RWPE2 (cell line): ENCODE measurements at places on chromosomes 7 and 10.

- no peak for DNase-seq
- H3K27ac ChIP-seq: no peak overlapping the region
- no peaks in the 10 kb centered on the region for H3K27me3 ChIP-seq
- no peaks in the 10 kb centered on the region for H3K36me3 ChIP-seq
Observed at GRCh38 chr10:75096749-75097148, 14.7 kb upstream of the SAMD8 start.

- H3K36me3 ChIP-seq: no peaks in the 10 kb centered on the region
- no peak for DNase-seq
- H3K4me1 ChIP-seq: no peaks in the 10 kb centered on the region
- no peak overlapping the region for H3K4me3 ChIP-seq
- H3K27me3 ChIP-seq: no peaks in the 10 kb centered on the region
Observed at GRCh38 chr7:132276234-132276630, 300.0 kb downstream of the PLXNA4 start.

DNA sequence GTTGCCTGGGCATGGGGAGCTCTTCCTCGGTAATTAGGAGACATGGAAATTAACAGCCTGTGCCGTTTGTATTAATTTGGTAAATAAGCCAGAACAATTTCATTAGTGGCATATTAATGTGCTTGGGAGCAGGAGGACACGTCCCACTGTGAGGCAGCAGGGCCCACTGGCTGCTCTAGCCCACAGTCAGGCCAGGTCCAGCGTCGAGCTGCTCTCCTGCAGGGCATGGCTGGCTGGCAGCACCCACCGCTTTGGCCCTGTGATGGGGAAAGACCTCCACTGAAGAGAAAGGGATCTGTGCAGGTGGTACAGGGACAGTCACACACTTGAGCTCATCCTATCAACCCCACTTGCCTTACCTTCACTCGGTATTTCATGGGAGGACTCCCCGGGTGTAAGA, 37.5 kb upstream of the LRRC4 start:
- H3K4me1 ChIP-seq: no peaks in the 10 kb centered on the region
- no peak overlapping the region for H3K27ac ChIP-seq
- DNase-seq: no peak
- H3K4me3 ChIP-seq: no peak overlapping the region

- DNase-seq: no peak
- no peaks in the 10 kb centered on the region for H3K27me3 ChIP-seq
- peaks cover 18% of the 10 kb centered on the region for H3K36me3 ChIP-seq
- no peak overlapping the region for H3K27ac ChIP-seq
- H3K4me1 ChIP-seq: no peaks in the 10 kb centered on the region
- H3K4me3 ChIP-seq: no peak overlapping the region
Observed at GRCh38 chr10:74417397-74417796, 266.4 kb downstream of the ADK start.

GRCh38 chr7:57772126-57772924, 322.3 kb downstream of the ZNF716 start:
- H3K27ac ChIP-seq: no peak overlapping the region
- H3K4me1 ChIP-seq: no peaks in the 10 kb centered on the region

DNA sequence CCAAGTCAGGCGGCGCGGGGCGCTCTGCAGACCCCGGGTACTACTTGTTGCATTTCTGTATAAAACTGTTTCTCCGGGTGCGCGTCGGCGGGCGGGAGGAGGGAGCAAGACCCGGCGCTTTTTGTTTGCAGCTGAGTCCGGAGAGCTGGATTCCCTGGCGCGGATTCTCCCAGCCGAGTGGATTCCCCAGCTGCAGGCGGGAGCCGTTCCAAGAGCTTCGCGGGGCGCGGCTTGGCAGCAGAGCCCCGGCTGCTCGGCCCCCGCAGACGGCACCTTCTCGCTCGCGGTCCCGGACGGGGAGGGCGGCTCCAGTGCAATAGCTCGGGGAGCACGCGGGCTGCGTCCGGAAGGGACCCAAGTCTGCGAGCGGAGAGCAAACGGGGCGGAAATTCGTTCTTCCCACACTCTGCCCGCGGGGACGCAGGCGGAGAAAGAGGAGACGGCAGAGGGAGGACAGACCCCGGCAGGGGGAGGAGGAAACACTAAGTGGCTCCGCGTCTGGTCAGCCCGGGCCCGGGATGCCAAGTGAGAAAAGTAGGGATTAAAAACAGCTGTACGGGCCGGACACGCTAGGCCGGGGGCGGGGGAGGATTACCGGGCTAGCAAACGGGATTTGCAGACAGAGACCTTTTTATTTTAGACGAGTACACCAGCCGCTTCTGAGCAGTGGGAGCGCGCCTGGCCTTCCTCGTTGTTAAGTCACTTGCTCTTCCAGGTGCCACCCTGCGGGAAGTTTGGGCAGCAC, at the start of gene TRIL:
Gene TRIL (minus strand): TSS at position 96 of the 745 bp plus-strand sequence. CDS start 284 bp downstream, outside the sequence.
- no peaks in the 10 kb centered on the region for H3K4me1 ChIP-seq
- peak within 1 kb of the TSS; percentile 13 for H3K4me3 ChIP-seq
- no peaks in the 10 kb centered on the region for H3K36me3 ChIP-seq
- no peak for DNase-seq
- H3K27ac ChIP-seq: no peak within 1 kb of the TSS

- H3K36me3 ChIP-seq: no peaks in the 10 kb centered on the region
- no peak overlapping the region for H3K27ac ChIP-seq
- H3K27me3 ChIP-seq: no peaks in the 10 kb centered on the region
- H3K4me3 ChIP-seq: no peak overlapping the region
- no peak for DNase-seq
Observed at GRCh38 chr10:107814865-107815487, 650.5 kb upstream of the SORCS1 start.

GRCh38 chr10:44473146-44473545, 88.2 kb upstream of the CXCL12 start:
- DNase-seq: no peak
- H3K27me3 ChIP-seq: no peaks in the 10 kb centered on the region
- H3K4me1 ChIP-seq: no peaks in the 10 kb centered on the region
- no peak overlapping the region for H3K27ac ChIP-seq
- no peak overlapping the region for H3K4me3 ChIP-seq

GRCh38 chr7:85237721-85238120, 50.9 kb upstream of the SEMA3D start:
- no peak overlapping the region for H3K27ac ChIP-seq
- peaks cover 10% of the 10 kb centered on the region for H3K27me3 ChIP-seq
- no peaks in the 10 kb centered on the region for H3K4me1 ChIP-seq
- no peaks in the 10 kb centered on the region for H3K36me3 ChIP-seq
- DNase-seq: no peak

DNA sequence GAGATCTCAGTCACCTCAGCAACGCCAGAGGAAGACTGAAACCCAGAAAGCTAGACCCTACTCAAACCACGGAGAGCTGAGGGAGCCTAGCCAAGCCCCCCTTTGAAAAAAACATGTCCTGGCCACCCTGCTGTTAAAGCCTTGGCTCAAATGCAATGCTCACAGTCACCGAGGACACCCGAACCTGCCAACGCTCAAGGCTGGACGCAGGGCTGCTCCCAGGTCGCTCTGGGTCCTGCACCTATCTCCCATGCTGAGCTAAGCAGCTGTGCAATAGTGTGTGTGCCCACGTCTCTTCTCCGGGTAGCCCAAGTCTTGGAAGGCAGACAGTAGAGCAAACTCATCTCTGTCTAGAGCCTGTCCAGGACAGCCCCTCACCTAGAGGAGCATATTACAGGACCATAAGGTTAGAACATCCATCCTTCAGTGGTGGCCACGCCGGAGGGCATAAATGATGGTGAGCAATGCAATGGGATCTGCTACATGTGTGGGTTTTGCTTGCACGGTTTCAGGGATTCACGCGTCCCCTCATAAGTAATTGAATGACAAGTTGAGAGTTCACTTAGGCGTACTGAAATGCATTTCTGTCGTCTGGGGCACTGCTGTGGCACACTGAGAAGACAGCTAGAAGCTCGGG, 94.2 kb upstream of the DDC start:
- H3K27ac ChIP-seq: no peak overlapping the region
- H3K4me3 ChIP-seq: no peak overlapping the region
- no peaks in the 10 kb centered on the region for H3K27me3 ChIP-seq
- DNase-seq: no peak
- H3K36me3 ChIP-seq: no peaks in the 10 kb centered on the region

DNA sequence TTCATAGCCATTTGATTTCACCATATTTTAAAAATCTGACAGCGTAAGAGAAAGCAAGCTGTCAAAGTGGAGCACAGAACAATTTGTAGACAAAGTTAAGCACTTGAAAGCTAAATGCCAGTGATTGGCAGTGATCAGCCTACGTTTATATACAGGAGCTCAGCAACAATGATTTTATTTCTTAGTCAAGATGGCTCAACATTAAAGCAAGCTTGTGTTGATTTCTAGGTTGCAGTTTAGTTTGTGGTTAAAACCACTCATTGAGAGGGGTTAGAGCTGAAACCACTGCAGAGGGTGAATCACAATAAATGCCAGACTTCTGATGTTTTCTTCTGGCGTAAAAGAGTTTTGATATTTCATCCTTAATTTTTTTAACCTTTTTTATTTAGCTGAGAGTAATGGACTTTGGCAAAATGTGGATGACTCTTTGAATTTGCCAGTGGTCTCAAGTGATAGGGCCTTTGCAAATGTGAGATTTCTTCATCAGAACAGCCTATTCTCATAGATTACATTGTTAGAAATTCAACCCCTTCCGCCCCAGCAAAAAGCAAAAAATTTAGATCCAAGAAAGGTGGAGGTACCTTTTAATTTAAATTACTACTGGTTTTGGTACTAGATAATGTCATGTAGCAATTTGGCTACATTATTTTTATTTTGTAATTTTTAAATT, 73.8 kb downstream of the SHOC2 start:
- peak overlapping the region; percentile 10 for H3K27ac ChIP-seq
- peaks cover 26% of the 10 kb centered on the region for H3K4me1 ChIP-seq
- H3K4me3 ChIP-seq: no peak overlapping the region
- DNase-seq: no peak
- H3K27me3 ChIP-seq: no peaks in the 10 kb centered on the region

DNA sequence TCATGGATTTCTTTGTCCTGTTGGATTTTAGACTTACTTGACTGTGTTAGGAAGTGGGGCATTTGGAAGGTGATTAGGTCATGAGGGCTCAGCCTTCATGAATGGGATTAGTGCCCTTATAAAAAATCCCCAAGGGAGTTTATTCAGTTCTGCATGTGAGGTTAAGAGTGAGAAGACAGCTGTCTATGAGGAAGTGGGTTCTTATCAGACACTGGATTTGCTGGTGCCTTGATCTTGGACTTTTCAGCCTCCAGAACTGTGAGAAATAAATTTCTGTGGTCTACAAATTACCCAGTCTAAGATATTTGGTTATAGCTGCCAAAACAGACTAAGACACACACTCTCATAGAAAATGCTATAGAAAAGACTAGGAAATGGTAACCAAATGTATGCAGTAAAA, 724.7 kb upstream of the FZD8 start:
- H3K27me3 ChIP-seq: no peaks in the 10 kb centered on the region
- H3K27ac ChIP-seq: no peak overlapping the region
- no peaks in the 10 kb centered on the region for H3K4me1 ChIP-seq
- H3K4me3 ChIP-seq: no peak overlapping the region
- no peaks in the 10 kb centered on the region for H3K36me3 ChIP-seq

GRCh38 chr10:21195252-21195651, 298.1 kb upstream of the NEBL start:
- H3K27me3 ChIP-seq: no peaks in the 10 kb centered on the region
- no peak for DNase-seq
- no peaks in the 10 kb centered on the region for H3K36me3 ChIP-seq
- H3K4me3 ChIP-seq: no peak overlapping the region
- peaks cover 27% of the 10 kb centered on the region for H3K4me1 ChIP-seq
- peak overlapping the region; percentile 32 for H3K27ac ChIP-seq

DNA sequence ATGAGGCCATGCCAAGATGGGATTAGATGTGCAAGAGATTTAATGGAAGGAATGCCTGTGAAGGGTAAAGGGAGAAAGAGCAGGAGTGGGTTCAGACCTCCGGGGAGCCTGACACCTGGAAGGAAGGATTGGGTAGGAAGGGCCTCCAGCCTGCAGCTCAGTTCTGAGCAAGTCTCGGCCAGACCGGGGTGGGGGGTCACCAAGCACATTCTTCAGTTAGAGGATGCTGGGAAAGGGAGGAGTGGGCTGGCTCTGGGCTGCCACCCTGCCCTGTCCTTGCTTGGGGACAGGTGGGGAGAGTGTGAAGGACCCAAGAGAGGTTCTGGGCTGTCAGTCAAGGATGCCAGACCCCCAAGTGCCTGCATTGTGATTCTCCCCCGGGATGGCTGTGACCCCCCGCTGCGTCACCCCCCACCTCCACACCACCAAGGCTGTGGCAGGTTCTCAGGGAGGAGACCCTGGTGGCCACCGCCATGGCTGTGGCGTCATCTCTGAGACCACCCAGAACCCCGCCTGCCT, 16.5 kb upstream of the PRKAG2 start:
- no peak overlapping the region for H3K27ac ChIP-seq
- H3K27me3 ChIP-seq: peaks cover 8% of the 10 kb centered on the region
- DNase-seq: no peak
- no peaks in the 10 kb centered on the region for H3K36me3 ChIP-seq
- H3K4me3 ChIP-seq: no peak overlapping the region

DNA sequence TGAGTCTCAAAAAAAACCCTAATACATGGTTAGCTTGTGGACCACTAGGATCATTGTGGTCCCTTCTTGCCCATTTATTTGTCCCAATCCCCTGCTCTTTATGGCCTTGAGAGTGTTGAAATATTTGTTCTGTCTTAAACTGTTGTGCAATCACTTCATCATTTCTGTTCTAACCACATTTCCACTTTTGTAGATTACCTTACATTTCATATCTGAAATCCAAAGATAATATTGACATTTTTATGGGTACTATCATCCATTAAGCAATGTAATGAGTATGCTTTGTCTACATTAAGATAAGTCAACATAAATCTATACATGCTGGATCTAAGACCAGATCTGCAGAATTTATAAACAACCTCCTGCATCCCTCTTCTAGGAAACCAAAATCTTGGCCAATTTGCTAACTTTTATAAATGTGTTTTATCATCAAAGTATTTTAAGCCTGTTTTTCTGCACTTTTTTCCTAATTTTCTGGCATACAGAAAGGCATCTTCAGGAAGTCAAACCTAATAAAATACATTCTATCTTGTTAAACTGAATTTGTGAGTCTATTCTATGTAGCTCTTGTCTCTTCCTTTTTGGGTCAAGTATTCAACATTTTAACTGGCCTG, 359.4 kb upstream of the CELF2 start:
- H3K36me3 ChIP-seq: no peaks in the 10 kb centered on the region
- no peak overlapping the region for H3K4me3 ChIP-seq
- H3K27me3 ChIP-seq: no peaks in the 10 kb centered on the region
- no peak for DNase-seq

- no peaks in the 10 kb centered on the region for H3K36me3 ChIP-seq
- no peaks in the 10 kb centered on the region for H3K27me3 ChIP-seq
- H3K27ac ChIP-seq: no peak overlapping the region
- peak; percentile 29 for DNase-seq
- no peaks in the 10 kb centered on the region for H3K4me1 ChIP-seq
- H3K4me3 ChIP-seq: no peak overlapping the region
Observed at GRCh38 chr7:67661-68395, 124.5 kb upstream of the FAM20C start.
